ENCODE measurements at places on chromosomes 11 and 22.

- DNase-seq: no peak
Observed at GRCh38 chr11:119472856-119473222, 49.9 kb upstream of the THY1 start.

DNA sequence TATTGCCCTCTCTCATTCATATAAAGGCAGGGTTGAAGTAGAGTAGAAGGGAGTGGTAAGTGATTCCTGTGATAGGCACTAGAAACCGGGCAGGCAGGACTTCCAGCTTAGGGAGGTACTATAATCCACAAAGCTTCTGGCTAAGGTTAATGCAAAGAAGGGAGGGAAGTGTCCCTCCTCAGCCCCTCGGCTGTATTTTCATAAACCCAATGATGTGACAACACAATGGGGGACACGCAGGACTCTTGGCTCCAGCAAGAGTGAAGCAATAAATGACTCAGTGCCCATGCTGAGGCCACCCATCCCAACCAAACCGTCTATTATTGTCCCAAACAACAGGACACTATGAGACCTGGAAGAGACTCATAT lies 90.7 kb downstream of the ETS1 start:
- DNase-seq: no peak

- peak; percentile 26 for DNase-seq
Observed at GRCh38 chr11:16191868-16192240, 164.5 kb downstream of the SOX6 start.

- peak; percentile 14 for DNase-seq
Observed at GRCh38 chr11:67648140-67648795, 2.3 kb downstream of the ACY3 start.

DNA sequence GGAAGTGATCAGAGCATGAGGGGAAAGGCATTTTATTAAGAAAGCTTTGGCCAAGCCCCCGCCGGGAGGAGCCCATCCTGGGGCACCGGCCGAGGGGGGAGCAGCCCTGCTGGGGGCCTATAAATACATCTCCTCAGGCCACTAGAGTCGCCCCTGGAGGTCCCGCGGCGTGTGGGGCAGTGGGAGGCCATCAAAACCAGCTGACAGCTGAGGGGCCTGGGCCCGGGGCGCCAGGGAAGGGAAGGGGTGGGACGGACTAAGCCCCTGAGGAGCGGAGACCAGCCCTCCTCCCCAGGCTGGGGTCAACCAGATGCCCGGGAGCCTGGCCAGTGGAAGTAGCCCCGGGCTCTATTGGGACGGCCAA lies 13.1 kb downstream of the SCARF2 start:
- no peak for DNase-seq

GRCh38 chr11:129427376-129427775 lies 51.7 kb downstream of the BARX2 start:
- DNase-seq: no peak

DNA sequence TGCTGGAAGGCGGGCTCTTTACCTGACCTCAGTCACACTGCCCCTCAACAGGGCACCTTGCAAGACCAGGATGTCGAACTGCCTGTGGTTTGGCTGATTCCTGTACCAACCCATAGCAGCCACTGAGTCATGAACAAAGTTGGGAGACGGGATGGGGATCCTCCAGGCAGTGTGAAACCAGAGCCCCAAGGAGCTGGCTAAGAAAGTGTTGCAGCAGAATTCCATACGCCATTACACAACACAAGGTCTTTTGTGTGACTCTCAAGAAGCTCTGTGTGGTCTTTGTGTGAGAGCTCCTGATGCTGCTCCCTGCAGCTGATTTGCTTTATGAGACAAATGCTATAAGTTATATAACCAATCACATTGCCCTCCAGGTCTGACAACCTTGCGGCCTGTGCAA lies 617.7 kb downstream of the OPCML start:
- DNase-seq: no peak

GRCh38 chr11:115080923-115081680 lies 402.8 kb downstream of the NXPE2 start:
- DNase-seq: no peak

GRCh38 chr22:35517769-35518530 lies 22.7 kb upstream of the RASD2 start:
- DNase-seq: no peak

- DNase-seq: no peak
Observed at GRCh38 chr22:38490475-38490874, 15.6 kb downstream of the DDX17 start.

- DNase-seq: no peak
Observed at GRCh38 chr11:80542704-80543103, 1101.9 kb upstream of the TENM4 start.

DNA sequence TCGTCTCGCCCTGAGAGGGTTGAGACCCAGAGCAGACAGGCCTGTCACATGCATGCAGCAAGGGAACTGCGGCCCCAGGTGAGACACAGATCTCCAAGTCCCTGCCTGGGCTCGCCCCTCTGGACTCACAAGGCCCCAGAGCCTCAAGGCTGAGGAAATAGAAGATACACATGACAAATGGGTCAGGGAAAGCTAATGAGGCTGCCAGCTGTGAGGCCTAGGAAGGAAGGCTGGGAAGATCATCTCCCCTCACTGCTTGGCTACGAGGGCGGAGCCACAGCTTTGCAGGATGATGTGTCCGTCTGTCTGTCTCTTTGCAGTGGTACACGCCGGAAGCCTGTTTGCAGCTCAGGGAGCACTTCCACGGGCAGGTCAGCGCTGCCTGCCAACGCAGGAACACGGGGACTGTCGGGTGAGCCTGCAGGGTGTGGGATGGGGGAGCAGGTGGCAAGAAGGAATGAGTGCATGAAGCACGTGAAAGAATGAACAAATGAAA lies 4.5 kb downstream of the RAB36 start:
- DNase-seq: no peak

DNA sequence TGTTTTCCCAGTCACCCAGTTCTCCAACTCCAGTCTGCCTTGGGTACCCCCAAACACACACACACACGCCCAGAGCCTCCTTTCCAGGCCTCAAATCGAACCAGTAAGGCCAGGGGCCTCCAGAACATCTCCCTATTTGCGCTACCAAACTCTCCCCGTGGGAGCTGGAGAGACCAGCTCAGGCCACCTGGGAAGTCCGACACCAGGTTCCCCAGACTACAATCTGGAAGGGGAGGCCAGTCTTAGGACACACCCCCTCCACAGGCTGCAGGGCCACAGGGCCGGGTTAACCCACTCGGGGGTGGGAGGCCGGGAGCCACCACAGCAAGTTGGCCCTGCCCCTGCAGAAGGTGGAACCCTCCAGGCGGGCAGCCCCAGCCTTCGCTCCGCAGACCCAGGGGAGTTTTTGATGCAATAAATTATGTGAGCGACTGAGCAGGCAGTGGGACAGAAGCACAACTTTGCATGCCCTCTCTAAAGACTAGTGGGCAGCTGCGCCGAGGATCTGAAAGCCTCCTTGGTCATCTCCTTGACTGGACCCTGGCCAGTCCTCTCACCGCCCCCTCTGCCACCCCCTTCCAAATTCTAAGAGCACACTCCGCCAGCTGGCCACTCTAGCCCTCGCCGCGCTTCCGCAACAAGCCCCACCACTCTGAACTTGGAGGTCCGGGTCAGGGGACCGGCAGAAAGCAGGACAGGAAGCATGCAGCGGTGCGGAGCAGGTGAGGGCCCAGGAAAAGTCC lies 2.8 kb downstream of the IGF2 start:
- DNase-seq: no peak

DNA sequence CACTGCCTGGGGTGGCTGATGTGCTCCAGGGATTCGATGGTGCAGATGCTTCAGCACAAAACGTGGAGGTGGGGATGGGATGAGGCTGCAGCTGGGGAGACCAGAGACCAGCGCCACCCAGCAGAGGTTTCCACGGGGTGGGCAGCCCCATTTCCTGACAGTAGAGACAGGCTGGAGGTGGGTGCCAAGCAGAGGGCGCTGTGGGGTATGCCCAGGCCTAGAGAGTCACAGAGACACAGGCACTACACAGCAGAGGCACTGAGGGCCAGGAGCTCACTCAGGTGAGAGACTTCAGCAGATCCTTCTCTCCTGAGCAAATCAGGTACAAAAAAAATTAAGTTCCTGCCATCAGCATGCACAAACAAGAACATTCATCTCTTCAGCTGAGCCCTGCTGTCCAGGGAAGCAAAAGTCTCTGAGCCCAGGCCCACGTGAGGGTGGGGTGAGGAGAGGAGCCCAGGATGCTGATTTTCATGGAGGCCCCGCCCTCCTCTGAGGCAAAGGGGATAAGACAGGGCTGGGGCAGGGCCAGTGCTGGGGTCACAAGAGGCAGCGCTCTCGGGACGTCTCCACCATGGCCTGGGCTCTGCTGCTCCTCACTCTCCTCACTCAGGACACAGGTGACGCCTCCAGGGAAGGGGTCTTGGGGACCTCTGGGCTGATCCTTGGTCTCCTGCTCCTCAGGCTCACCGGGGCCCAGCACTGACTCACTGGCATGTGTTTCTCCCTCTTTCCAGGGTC lies 53.1 kb downstream of the GGTLC2 start:
- no peak for DNase-seq

DNA sequence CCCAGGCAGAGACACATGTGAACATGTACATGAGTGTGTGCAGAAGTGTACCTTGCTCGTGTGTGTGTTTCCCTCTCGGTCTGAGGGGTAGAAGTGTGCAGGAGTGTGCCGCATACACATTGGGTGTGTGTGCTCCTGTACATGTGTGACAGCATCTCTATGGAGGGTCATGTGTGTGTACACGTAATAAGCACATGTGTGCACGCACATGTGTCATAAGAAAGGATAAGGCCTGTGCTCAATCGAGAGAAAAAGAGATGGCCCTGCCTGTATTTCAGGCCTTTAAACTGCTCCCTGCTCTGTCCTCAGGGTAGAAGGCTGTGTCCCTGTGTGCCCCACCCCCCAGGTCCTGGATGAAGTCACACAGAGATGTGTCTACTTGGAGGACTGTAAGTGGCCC lies 61.8 kb downstream of the OTOG start:
- DNase-seq: no peak

DNA sequence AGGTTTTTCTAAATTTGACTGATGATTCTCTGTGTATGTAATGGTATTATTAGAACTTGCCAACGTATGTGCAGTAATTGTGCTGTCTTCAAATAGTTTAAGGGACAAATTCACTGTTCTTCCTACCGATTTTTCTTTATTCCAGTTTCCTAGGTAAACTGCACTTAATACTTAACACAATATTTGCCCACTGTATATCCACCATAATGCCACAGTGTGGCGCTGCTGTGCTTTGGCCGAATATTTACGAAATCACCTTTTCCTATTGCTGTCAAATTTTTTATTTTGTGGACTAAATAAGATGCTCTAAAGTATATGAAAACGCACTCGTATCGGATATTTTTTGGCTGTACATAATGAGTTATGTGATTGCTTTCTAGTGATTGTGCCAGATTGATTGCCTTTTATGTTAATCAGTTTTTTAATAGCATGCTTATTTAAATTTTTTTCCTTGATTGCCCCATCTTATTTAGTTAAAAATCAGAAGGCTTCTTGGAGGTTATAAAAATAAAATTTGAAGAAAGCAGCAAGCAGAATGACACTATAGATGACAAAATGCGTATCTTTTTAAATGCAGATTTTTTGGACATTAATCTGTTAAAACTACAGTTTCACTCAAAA lies 10.5 kb downstream of the AASDHPPT start:
- peak; percentile 7 for DNase-seq

DNA sequence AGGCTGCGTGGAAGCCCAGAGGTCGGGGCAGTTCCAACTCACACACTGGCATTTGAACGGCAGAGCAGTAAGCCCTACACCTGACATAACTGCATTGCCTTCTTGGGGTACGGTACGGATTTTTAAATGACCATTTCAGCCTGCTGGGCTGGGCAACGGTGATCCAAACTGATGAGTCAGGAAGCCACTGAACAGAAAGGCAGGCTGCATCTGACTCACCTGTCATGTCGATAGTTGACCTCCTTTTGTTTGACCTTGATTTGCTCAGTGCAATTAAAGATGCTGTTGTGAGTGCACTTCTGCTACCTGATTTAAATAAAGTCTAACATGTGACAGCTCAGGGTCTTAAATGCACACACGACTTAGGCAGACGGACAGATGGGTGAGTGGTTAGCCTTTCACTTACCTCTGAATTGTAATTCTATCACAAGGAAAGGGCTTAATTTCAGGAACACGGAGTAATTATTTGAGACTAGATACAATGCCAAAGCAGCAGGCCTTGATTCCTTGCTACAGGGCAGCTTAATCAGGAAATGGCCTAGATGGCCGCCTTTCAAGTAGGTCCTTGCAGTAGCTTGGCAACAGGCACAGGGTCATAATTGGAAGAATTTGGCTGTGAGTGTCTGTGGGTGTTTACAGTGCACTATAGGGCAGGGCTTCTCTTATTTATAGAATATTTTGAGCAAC lies 52.2 kb downstream of the BMAL1 start:
- DNase-seq: peak; percentile 94

GRCh38 chr11:19566583-19567379 lies 145.9 kb upstream of the NAV2 start:
- no peak for DNase-seq

DNA sequence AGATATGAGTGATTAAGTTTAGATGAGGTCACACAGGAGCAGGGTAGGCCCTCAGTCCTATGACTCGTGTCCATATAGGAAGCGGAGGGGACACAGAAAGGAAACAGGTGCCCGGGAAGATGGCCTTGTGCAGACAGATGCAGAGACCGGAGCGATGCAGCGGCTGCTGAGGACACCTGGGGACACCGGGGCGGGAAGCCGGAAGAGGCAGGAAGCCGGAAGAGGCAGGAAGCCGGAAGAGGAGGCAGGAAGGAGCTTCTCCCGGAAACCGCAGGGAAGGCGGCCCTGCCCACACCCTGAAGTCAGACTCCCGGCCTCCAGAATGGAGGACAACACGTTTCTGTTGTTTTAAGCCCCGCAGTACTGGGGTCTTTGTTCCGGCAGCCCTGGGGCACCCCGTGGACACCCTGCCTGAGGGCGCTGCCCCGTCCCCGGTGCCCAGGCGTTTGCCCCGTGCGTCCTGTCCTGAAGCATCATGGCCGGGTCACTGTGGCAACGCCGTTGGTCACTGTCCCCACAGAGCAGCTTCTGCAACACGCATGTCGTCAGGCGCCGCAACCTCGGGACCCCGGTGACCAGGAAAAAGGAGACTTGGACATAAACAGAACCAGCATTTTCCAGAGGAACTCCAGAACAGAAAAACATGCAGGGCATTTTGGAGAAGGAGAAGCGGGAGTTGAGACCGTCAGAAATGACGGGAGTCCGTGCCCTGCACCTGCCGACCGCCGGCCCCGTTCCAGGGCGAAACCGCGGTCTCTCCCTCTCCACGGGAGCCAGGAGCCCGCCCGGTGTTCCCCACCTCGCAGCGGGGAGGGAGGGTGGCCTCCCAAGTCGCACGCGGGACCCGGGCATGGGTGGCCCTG lies 103.4 kb downstream of the BRD1 start:
- DNase-seq: no peak

- no peak for DNase-seq
Observed at GRCh38 chr11:85821636-85822035, 10.7 kb upstream of the SYTL2 start.

GRCh38 chr11:134037046-134037908 lies 31.6 kb upstream of the JAM3 start:
- peak; percentile 38 for DNase-seq

- peak; percentile 46 for DNase-seq
Observed at GRCh38 chr11:130426837-130427341, 1.5 kb downstream of the ADAMTS8 start.

GRCh38 chr22:20553947-20554741 lies 46.7 kb downstream of the MED15 start:
- DNase-seq: no peak

Data from NCI-H1092 (cell line).